Mammary epithelial cell (primary cell): ENCODE measurements at places on chromosomes 11 and 22. TPM values are rescaled to one million over a fixed set of nuclear protein-coding genes. Genes with fewer than 3 reads are reported as not detected.

The OR2AG2 gene
- 0.80 and 0.99 TPM in 2 replicates for total RNA-seq

The APOL4 gene
- total RNA-seq: 0.26 TPM in 1 of 2 replicates, not detected in the other

The TIMM8B gene
- 21.8 TPM for total RNA-seq

The VPREB1 gene
- total RNA-seq: not detected

The DBX1 gene
- total RNA-seq: not detected in 2 replicates

The MS4A4E gene
- total RNA-seq: not detected

The OR51E1 gene
- not detected in 2 replicates for total RNA-seq

DNA sequence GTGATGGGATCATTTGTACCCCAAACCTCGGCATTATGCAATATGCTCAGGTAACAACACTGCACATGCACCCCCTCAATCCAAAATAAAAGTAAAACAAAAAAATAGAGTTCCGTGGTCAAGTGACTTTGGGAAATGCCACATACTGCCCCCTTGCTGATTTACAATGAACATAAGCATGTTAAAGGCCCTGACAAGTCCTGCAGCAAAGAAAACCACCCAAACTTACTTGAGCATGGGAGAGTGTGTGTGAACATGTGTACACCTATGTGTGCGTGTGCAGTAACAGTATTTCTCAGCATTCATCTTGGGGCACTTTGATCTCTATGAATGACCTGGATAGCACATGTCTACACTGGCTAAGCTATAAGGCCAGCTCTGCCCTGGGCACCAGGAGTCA is 15.8 kb upstream of the IGSF22 start:
- DNase-seq: no peak

GRCh38 chr11:16468735-16469453 is 112.5 kb upstream of the SOX6 start:
- DNase-seq: no peak

GRCh38 chr11:65077451-65077850 is 6.4 kb downstream of the CDCA5 start:
- DNase-seq: no peak

DNA sequence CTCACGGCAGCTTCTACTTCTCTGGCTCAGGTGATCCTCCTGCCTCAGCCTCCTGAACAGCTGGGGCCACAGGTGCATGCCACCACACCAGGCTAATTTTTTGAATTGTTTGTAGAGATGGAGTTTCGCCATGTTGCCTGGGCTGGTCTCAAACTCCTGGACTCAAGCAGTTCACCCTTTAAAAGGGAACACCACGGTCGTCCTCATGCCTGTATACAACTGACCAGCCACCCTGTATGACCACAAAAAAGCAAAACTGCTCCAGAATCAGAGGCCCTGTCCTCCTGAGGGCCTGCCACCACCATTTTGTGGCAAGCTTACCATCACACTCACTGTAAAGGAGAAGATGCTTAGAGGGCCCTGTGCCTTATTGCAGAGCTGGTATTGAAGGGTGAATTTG is 2.2 kb downstream of the GLB1L3 start:
- DNase-seq: no peak

DNA sequence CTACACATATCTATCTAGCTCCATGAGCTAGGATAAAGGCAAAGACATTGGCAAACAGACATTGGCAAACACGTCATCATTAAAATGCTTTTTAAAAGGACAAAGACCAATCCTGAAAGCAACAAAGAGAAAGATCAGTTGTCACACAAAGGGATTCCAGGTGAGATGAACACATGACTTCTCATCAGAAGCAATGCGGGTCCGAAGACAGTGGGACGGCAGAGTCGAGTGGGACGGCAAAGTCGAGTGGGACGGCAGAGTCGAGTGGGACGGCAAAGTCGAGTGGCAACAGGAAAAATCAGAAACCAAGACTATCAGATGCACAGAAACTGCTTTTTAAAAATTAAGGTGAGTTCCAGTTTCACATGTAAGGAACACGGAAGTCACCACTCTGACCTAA is 609.5 kb downstream of the BRD1 start:
- no peak for DNase-seq

DNA sequence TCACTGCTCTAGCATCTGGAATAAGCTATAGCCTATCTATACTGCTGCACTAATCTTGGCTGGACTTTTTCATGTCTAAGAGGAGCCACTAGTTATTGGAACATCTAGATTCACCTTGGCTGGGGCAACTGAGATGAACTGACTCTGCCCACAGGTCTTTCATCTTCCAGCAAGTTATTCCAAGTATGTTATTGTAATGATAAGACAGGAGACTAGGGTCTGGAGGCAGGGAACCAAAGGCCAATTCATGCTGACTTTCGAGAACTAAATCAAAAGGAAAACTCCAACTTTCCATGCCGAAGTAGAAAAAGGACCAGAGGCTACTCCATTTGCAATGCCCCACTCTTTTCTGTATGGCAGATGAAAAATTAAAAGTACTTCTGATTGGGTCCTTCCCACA is 1243.0 kb upstream of the RAG2 start:
- no peak for DNase-seq

DNA sequence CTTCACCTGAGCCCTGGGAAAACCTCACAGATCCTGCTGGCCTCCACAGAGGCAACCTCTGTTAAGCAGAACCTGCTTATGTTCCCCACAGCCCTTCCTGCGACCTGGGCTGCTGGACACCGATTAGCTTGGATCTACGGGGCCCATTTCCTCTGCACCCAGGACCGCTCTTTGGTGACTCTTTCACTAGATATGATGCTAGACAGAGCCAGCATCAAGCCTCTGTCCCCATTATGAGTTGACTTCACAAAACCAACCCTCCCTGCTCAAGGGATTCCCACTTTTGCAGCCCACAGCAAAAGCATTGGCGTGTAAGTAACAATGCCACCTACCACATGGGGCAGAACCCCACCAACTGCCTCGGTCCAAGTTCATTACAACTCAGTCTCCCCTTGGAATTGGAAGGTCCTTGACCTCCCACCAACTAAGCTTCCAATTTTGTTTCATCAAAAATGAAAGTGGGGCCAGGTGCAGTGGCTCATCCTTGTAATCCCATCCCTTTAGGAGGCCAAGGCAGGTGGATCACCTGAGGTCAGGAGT is 15.2 kb upstream of the TMPRSS4 start:
- DNase-seq: no peak

DNA sequence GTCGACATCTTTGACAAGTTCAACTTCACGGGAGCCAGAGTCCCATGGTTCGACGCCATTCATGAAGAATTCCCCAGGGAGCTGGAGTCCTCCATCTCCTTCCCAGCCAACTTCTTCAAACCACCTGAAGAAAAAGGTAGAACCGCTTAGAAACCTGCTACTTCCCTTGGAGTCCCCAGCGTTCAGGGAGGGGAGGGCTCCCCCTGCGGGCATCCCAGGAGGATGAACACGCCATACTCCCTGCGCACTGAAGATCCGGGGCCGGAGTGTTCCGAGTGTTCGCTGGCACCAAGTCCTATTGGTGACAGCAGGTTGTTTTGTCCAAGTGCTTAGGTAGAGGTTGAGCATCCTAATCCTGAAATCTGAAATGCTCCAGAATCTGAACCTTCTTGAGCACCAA is 51.7 kb upstream of the PRODH start:
- no peak for DNase-seq

DNA sequence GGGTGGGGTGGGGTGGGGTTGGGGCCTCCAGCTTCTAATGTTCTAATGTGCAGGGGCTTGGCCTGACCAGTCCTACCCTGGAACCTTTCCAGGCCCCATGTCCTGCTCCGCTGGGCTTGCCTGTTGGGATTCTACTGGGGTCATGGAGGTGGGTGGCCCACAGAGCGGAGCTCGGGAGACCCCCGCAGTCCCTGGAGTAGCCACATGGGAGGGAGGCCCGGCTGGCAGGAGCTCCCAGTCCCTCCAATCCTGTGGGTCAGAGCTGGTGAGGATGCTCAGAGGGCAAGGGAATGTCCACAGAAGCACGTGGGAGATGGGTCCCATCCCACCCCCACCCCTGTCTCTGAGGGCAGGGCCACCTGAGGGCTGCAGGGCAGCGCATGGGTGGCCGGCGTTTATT is 2.9 kb downstream of the SEPTIN5 start:
- DNase-seq: no peak

GRCh38 chr22:40757071-40757470 is 62.1 kb downstream of the SLC25A17 start:
- peak; percentile 72 for DNase-seq

DNA sequence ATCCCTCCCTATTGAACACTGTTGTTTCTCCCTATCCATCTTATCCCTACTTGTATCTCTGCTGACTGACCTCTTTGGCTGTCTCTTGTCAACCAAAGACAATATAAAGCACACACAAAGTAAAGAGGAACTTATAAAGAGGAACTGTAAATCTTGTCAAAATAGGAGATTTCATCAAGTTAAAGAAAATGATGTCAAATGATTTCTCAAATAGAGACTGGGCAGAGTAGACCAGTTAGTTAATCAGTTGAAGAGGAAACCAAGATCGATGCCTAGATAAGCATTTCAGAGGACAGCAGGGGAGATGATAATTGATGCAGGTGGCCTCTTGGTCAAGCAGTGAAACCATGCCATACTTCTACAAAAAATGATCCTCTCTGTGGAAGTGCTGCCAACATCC is 22.7 kb downstream of the KCNQ1OT1 start:
- DNase-seq: no peak

- no peak for DNase-seq
Observed at GRCh38 chr22:25366876-25367466, 147.5 kb downstream of the CRYBB2 start.

DNA sequence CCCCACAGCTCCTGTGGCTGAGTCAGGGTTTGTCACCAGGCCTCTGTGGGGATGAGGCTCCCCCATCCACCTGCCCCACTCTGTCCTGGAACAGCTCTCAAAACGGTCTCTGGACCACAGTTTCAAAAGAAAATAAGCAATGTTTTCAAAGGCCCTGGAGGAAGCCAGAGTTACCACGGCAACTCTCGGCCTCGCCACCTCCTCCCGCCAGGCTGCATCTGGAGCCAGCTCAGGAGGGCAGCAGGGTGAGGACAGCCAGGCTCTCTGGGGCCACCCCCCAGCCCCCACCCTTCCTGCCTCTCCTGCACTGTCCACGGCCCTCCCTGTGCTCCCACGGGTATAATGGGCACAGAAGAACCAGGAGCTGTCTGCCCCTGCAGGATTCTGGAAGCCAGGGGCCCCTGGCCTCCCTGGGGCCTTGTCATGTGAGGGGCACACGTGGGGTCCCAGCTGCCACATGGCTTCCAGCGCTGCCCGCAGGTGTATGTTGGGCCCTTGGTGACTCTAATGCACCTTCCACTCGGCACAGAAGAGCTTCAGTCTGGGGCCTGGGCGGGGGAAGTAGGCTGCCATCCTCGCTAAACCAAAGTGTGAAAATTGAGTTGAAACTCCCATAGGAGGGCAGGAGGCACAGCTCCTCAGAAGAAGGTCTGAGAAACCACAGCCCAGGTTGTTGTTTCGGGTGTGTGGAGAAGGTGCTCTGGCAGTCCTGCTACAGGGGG is 10.3 kb downstream of the CD81 start:
- no peak for DNase-seq

DNA sequence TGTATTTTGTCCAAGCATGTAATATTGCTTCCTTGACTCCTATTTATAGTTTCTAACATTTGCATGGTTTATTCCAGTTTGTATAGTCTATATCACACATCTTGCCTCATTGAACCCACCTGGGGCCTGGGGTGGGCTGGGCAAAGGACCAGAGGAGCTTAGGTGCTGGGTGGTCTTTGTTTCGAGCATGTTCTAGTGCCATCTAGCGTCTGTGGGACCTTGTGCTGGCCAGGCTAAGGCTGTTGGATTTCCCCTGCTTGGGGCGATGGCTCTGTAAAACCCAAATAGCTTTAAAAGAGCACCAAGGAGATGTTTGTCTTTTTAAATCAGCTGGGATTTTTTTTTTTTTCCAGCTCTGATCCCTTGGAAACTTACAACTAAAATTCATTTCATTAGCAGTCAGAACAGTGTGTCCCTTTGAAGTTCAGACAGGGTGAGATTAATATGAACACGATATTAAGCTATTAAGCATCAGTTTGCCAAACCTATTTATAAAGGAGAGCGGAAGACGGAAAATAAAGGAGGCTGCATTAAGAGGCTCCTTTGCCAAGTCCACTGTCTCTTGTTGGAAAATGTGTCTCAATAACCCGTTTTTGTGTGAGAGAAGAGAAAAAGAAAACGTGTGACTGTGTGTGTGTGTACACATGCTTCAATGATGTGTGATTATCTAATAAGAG is 157.4 kb downstream of the COMMD9 start:
- DNase-seq: no peak

GRCh38 chr11:119336744-119337469 is 2.6 kb downstream of the RNF26 start:
- no peak for DNase-seq

GRCh38 chr11:64369440-64370421 is 10.8 kb downstream of the RPS6KA4 start:
- no peak for DNase-seq

DNA sequence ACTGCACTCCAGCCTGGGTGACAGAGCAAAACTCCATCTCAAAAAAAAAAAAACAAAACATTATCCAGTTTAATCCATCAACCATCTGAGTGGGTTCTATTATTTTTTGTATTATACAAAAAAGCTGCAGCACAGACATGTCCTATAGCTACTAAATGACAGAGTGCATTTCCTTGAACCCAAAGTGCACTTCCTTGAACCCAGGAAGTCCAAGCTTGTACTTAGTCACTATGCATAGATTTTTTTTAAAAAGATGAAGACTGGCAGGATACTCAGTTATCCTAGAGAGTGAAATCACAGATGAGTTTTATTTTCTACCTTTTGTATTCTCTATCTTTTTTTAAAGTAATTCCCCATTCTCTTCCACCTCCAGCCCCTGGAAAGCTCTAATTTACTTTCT is 8.0 kb upstream of the RRAS2 start:
- DNase-seq: no peak

DNA sequence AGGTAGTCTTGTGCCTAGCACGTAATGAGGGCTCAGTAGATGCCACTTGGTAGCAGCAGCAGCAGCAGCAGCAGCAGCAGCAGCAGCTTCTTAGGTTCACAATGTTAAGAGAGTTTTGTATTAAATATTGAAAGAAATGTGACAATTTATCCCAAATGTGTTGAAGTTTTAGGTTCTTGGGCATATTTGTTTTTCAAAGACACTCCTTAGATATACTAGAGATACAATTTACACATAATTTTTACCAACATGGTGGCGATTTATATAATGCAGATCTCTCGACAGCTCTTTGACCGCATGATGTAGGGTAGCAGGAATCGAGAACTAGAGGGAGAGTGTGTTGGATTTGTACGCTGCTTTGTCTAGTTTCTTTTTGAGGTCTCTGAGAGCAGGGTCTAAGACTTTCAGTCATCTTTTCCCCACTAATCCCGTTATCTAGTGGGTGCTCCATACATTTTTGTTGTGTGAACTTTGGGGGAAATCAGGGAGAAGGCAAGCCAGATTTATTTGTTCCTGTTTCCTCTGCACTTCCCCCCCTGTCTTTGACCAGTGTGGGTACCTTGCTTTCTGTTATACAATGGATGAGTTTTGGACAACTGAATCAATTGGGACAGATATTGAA is 1.4 kb downstream of the FDX1 start:
- peak; percentile 25 for DNase-seq

- DNase-seq: no peak
Observed at GRCh38 chr11:25876456-25876965, 455.4 kb upstream of the ANO3 start.

GRCh38 chr22:40310081-40310767 is 36.1 kb upstream of the ADSL start:
- peak; percentile 20 for DNase-seq
